NCI-H1092 treated with DMSO at 0.1 percent for 48 hours (cell line): ENCODE measurements at places on chromosomes 1 and 21.

DNA sequence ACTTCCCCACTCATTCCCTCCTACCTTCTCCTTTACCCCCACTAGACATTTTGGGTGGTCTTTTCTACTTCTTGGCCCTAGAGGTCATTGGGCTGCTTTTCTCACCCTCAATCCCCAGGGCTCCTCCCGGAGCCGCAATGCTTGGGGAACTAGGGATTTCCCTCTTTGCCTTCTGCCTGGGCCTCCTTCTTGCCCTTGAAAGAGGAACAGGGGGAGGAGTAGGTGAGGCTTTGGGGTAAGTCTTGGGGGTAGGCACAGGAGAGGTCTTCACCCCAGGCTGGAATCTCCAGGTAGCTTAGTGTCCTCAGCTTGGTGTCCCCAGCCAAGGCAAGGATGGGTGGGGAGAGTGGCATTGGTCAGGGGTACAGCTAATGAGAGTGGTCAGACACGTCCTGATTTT, 56.2 kb upstream of the EPS8L3 start:
- DNase-seq: no peak

- DNase-seq: no peak
Measured at GRCh38 chr1:41109310-41110197, 88.0 kb upstream of the SLFNL1 start.

- DNase-seq: no peak
Measured at GRCh38 chr21:43731891-43732711, 13.2 kb downstream of the PDXK start.

DNA sequence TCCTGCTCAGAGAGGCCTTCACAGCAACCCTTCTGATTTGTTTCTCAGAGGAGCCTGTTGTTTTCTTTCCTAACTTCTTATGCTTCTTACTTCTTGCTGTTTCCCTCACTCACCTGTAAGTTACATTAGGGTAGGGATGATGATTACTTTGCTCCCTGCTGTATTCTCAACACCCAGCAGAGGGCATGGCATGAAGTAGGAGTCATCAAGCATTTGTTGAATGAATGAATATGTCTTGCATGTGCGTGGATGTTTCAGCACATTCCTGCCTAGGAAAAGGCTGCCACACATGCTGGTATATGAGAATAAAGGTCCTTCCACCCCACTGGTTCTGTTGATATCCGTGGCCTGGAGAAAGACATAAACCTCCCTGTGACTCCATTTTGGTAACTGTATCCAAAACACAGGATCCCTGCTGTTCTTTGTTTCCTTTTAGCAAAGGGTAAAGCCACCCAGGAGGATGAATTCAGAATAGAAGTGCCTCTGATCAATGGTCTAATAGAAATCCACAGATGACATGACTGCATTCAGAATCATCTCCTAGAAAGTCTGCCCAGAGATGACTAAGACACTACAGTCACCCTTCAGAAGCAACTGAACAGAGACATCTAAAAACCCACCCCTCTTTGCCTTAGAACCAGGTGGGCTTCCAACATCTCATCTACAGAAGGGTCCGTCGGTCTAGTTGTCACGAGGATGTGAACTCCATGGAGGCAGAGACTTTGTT, 168.8 kb downstream of the ZSCAN20 start:
- DNase-seq: no peak
